ENCODE measurements at places on chromosomes 16 and 17.

- peak; percentile 95 for DNase-seq
Measured at GRCh38 chr16:80027007-80027965, 426.7 kb upstream of the MAF start.

- no peak for DNase-seq
Measured at GRCh38 chr16:1771864-1772361, 570 bp upstream of the NME3 start.

DNA sequence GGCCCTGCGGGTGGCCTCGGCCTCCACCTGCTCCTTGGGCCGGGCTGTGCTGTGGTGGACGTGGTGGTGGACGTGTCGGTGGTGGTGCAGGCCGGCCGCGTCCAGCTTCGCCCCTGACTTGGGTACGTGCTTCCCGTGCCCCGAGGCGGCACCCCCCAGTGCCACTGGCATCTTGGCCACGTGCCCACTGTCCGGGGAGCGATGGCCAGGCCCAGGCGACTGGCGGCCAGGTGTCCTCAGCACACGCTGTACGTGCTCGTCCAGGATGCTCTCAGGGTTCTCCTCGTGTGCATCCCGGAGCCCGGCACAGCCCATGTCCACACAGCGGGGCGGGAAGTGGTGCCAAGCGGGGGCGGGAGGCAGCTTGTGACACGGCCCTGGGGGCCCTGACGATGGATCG is 14.9 kb downstream of the PDIA2 start:
- DNase-seq: no peak

DNA sequence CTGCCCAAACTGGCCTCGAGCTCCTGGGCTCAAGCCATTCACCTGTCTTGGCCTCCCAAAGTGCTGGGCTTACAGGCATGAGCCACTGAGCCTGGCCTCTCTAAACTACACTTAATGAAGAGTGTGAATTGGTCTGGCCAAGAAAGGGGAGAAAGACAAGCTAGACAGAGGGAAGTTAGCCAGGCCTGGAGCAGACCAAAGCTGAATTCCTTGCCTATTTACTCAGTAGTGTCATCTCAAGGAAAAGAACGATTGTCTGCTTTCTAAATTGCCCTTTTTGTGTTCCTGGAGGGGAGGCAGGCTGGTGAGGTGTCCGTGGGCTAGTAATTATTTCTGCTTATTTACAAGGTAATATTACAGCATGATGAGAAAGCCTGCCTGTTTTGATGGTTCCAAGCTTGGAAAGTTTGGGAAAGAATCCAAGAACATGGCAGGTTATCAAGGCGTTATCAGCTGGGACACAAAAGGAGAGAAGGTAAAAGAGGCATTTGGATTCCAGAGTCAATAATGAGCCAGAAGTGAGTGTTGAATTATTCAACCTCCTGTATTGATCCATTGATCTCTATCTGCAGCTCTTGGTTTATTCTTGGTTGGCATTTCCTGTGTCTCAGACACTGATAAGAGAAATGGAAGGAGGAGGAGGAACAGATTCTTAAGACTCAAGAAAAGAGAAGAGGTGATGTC is 6.3 kb upstream of the CBFB start:
- no peak for DNase-seq

- DNase-seq: no peak
Measured at GRCh38 chr17:16438173-16438556, 22.8 kb downstream of the TRPV2 start.

- no peak for DNase-seq
Measured at GRCh38 chr16:83366228-83366627, 441.6 kb upstream of the HSBP1 start.

GRCh38 chr17:27403480-27404005 is 52.7 kb upstream of the KSR1 start:
- no peak for DNase-seq

DNA sequence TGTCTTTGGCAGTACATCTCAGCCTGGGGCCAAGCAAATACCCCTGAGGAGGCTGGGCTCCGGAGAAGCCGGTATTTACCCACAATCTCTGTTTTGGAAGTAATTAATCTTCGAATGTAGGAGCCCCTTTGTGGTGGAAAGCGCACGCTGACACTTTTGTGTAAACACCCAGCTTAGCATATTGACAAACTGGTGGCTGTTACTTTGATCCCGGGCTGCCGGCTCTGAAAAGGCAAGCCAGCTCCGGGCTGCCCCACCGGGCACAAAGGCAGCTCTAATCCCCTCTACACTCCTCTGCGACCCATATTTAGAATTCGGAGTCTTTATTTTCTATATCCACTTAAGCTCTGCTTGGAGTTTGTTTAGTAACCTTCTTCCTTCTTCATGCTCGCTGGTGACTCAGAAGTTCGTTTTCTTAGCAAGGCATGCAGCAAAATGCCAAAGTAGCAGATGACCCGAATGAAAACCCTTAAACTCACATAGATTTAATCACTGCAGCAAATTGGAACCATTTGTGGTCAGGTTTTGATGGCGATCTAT is 144.0 kb upstream of the IRX3 start:
- no peak for DNase-seq

- no peak for DNase-seq
Measured at GRCh38 chr17:79650283-79650682, 39.4 kb upstream of the RBFOX3 start.

- DNase-seq: no peak
Measured at GRCh38 chr17:72295916-72296315, 175.1 kb downstream of the SOX9 start.

DNA sequence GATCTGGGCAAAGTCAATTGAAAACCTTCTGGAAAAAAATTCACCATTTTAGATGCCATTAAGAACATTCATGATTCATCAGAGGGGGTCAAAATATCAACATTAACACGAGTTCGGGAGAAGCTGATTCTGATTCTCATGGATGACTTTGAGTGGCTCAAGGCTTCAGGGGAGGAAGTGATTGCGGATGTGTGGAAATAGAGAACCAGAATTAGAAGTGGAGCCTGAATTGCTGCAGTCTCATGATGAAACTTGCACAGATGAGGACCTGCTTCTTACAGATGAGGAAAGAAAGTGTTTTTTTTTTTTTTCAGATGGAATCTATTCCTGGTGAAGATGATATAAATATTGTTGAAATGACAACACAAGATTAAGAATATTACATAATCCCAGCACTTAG is 12.9 kb downstream of the ITGAX start:
- no peak for DNase-seq

GRCh38 chr17:39925282-39926134 is 1.9 kb downstream of the ORMDL3 start:
- no peak for DNase-seq

DNA sequence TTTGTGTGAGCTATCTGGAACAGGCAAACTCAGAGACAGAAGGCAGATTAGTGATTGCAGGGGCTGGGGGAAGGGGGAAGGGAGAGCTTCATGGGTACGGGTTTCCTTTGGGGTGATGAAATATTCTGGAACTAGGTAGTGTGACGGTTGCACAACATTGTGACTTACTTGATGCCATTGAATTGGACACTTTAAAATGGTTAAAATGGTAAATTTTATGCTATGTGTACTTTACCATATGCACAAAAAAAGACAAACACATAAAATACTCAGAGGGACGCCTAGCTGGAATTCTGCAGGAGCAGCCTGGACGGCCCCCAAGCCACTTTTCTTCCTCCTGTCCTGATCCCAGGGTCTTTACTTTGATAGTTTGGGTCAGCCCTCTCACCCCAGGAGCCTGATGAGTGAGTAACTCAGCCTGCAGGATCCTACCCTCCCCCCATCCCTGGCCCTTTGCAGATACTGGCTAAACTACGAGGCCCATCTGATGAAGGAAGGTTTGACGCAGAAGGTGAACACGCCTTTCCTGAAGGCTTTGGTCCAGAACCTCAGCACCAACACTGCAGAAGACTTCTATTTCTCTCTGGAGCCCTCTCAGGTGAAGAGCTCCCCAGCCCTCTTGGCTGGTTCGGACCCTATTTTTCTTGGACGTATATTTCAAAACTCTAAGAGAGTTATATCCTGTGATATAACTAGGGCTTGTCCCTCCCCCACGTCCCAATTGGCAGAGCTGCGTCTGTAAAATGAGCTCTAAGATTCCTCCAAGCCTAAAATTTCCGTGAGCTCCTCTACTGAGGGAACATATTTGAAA is 7.8 kb downstream of the ADGRG3 start:
- DNase-seq: no peak

- no peak for DNase-seq
Measured at GRCh38 chr17:9142772-9143494, 121.6 kb downstream of the NTN1 start.

DNA sequence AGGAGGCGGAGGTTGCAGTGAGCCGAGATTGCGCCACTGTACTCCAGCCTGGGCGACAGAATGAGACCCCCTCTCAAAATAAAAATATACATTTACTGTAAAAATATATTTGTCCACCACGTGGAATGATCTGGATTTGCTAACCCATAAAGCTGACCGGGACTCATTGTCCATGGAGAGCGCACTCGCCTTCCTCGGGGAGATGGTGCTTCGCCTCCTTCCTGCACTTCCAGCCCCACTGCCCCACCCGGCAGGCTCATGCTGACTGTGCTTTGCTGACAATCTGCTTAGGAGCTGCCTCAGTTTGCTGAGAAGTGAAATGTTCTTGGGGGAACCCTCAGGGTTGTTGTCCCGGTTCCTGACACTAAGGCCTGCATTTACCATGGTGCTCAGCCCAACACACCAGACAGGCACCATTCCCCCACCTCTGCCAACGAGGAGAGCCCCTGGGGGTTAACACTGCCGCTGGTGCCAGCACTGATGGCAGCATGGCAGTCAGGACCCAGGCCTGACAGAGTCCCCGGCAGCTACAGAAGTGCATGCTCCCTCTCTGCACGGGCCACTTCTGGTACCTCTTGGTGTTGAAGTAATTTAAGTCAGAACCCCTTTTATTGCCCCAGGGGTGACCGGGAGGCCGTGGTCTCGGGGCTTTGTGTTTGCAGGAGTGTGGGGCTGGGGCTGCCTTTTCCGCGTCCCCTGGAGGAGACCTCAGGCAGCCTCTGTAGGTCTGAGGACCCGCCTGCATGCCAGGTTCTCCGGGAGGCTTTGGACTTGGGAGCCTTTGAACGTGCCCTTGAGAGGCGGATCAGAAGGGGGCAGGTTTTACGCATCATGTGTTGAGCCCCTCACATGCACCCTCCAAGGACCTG is 2.5 kb downstream of the NUBP2 start:
- DNase-seq: no peak

GRCh38 chr17:16470265-16470664 is 21.7 kb downstream of the LRRC75A start:
- DNase-seq: no peak
